Stimulated activated CD8-positive, alpha-beta memory T cell treated with anti-CD3 and anti-CD28 coated beads, Interleukin-15, amount 100 ng/mL, for 4 hours (primary cell): ENCODE measurements at places on chromosomes 12 and 14.

- no peak for DNase-seq
Measured at GRCh38 chr14:38113546-38113945, 94.2 kb upstream of the SSTR1 start.

DNA sequence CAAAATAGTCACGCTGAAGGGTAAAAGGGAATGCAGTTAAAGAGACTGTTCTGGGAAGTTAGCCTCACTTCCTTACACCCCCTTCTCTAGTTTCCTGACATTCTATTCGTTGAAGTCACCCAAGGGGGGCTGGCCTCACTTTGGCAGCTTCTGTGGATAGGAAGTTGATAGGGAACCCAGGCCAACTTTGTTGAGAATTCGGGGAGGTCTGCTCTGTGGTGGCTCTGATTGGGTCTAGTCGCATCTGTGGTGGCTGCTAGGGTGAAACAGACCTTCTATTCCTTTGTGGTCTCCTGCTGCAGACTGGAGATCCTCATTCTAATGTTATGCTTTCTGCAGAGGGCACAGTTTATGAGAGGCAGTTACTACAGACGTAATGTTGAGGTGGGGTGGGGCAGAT lies 28.8 kb upstream of the GZMB start:
- DNase-seq, result no peak

DNA sequence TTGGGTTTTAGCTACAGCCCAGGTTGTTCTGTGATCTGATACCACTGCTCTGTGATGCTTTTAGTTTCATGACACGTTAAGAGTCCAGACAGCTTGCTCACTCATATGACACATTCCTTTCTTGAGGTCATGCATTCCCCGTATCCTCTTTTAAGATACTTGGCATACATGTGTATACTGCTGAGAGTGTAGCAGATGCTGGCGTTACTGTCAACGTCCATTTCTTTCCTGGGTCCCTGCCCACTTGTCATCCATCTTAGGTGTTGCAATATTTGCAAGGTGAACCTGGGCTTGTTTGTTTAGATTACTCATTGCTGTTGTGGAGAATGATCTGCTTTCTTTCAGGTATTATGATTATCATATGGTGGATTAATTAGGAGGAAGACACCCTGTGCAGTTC lies 9.1 kb upstream of the EMP1 start:
- no peak for DNase-seq

DNA sequence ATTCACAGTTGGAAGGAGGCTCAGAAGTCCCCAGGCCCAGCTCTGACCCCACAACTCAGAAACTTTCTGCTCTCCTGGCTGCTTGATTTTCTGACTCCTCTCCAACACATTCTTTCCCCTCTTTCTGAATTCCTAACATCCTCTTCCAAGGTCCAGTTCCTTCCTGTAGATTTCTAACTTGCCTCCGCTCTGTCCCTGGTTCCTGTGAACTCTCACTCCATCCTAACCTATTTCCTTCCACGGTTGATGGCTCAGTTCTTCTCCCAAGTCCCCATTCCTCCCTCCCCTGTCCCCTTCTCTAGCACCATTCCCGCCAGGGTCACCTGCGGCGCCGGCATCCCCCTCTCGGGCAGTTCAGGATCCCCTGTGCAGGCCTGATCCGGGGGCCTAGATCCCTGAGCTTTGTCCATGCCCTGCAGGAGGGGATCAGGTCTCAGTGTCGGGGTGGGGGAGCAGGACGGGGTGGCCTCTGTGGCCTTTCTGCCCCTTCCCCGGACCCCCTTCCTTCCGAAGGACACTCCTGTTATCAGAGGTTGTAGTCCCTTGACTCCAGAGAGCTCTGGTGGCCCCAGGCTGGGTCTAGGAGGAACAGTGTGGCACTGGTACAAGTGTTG lies 6.0 kb upstream of the SLC22A17 start:
- no peak for DNase-seq

GRCh38 chr12:107557026-107557425 lies 128.6 kb upstream of the PWP1 start:
- no peak for DNase-seq

DNA sequence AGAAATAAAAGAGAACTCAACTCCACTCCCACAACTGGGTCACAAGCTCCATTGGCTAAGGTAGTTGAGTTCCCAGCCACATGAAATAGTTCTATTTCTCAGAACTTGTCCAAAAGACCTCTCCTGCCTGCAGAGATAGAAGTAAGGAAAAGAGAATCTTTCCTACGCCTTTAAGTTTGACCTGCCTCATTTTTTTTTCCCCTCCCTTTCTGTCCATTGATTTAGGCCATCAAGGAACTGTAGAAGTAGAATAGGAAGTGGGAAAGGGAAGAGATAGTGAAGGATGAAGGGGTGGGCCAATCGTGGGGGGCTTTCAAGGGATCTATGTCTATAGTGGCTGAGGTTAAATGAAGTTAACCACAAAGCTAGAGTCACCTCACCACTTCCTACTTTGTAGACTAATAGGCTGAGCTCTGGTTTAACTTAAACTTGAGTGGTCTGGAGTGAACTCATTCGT lies 13.9 kb upstream of the NUDT4 start:
- no peak for DNase-seq

DNA sequence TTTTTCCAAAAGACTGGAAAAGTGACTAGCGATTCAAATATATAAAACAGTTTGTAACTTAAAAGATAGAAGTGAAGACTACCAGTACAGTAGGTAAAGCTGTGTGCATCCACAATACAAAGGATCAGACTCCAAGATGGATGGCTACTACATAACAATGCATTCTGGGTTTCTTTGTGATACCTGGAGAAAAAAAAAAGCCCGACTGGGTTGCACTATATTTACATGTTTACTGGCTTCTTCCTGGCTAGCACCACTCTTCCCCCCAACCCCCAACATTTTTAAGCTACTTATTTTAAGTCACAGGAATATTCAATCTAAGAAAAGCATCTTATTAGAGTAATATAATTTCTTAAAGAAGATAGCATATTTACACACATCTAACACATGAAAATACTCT lies 61.1 kb upstream of the SINHCAF start:
- DNase-seq, result no peak

DNA sequence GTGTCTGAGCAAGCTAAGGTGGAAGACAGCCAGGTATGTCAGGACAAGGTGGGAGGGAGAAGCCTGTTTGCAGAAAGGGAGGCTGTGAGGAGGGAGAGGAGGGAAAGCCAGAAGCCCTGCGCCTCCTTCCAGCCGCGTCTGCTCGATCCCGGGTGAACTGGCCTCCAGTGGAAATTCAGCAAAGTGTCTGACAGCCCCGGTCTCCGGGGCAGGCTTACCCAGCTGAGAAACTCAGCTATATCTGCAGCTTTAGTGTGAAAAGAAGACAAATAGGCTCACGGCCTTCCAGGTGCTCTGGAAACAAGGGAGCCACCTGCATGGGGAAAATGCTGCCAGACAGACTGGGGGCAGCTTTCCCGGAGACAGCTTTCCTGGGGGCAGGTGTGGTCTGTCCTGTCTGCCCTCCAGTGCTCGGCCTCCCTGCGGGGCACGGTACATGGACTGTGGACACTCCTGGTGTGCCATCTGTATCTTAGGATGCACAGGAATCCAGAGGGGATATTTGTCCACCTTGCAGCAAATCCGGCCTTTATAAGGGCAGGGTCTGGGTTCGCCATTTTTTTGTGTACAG lies 6.3 kb downstream of the RFLNA start:
- no peak for DNase-seq

GRCh38 chr12:90999527-90999926 lies 5.2 kb downstream of the EPYC start:
- no peak for DNase-seq

DNA sequence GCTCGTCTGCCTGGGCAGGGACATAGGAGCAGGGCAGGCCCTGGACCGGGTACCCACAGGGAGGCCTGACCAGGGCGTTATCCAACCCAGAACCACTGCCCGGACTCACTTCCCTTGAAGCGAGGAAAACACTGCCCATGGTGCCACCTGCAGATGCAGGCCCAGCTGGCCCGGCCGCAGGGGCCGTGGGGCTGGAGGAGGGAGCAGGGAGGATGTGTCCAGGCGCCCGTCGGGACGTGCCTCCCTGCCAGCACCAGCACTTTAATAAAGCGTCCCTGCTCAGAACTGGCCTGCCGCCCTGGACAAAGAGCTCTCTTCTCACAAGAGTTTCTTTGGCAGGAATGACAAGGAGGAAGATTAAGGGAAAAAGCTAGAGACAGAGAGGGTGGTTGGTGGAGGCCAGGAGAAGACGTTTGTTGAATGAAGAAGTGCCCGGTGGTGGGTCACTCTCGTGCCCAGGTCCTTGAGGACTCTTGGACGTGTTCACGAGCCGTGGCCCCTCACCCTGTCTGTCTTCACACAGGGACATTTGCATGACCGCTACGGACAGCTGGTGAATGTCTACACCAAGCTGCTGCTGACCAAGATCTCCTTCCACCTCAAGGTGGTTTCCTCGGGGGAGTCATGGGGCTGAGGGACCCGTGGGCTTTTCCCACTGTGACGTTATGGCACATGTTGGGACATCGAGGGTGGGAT lies 14.2 kb downstream of the HIP1R start:
- DNase-seq, result no peak

DNA sequence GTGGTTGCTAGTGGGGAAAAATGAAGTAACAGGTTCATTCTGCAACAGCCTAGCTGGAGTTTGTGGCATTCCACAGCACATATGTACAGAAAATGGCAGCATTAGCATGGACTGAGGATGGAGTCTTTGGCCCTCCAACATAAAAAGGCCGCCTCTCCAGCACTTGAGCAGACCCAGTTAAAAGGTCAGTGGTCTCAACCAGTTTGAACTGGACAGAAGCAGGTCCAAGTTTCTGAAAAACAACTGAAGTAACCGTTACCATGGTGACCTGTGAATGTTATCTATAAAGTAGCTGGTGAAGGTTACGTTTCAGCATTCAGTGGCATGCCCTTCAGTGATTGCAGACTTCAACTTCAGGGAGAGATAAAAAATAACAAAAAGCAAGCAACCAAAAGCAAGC lies 34.1 kb upstream of the OR10AD1 start:
- DNase-seq, result no peak
